Posterior vena cava (tissue), 2 donors: ENCODE measurements at places on chromosomes 3 and 15. TPM values are rescaled to one million over a fixed set of nuclear protein-coding genes. Genes with fewer than 3 reads are reported as not detected.
A peak's percentile ranks its signal among the peaks of the same experiment; 100 is the strongest.

- no peak for DNase-seq
Measured at GRCh38 chr3:151568184-151568583, 107.3 kb upstream of the IGSF10 start.

- DNase-seq: no peak
Measured at GRCh38 chr3:110804856-110805255, 266.8 kb upstream of the NECTIN3 start.

DNA sequence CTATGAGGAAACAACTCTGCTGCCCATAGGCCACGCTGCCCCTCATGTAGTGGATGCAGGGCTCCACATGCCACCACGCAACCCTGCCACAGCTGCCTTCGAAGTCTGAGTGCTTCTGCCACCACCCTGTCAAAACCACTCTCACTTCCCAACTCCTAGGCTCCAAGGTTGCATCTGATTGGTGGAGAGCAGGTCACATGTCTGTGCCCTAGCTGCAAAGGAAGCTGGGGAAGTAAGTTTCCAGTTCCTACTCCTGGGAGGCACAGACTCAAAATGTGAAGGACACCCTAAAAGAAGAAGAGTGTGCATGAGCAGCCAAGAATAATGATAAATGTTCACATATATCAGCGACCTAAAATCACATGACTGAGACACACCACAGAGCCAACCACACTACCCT, 31.9 kb upstream of the TICRR start:
- peak; percentile 49 for DNase-seq

- DNase-seq: no peak
Measured at GRCh38 chr3:179852142-179852905, 184.4 kb downstream of the PEX5L start.

DNA sequence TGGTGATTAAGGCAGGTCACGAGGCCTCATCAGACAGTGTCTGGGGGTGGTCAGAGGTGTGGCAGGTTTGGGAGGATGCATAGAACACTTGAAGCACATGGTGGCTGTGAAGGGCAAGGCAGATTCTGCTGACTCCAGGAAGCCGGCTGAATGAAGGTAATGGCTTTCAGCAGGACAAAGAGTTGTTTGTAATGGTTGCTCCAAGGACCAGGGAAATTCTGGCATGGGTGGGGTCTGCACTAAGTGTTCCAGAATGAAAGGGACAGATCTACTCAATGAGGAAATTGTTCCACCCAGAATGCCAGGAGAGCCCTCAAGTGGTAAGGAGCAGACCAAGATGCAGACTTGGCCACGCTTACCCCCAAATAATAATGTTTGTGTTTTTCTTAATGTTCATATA, 70.7 kb upstream of the ACAD9 start:
- no peak for DNase-seq

- DNase-seq: no peak
Measured at GRCh38 chr15:25894371-25894902, 31.3 kb upstream of the ATP10A start.

DNA sequence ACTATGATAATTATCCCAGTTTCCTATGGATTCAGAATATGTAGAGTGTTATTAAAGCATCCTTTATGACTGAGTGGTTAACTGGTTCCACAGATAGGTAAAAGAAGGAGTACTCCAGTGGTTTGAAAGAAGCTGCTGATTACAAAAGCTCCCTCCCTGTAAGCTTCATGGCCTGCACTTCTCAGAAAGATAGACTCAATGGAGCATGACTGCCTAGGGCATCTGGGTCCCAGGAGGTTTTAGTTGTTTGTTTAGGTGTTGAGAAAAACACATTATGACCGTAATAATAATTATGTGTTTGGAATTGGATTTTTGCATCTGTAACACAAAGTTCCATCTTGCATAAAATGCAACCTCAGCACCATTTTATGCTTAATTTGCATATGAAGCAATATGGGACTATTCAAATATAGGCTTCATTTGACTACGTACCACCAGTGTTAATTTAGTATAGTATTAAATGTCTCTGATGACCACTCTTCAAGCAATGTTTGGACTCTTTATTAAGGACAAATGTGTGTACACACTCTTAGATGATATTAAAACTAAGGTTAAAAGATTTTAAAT, 121.1 kb downstream of the ROBO2 start:
- no peak for DNase-seq

DNA sequence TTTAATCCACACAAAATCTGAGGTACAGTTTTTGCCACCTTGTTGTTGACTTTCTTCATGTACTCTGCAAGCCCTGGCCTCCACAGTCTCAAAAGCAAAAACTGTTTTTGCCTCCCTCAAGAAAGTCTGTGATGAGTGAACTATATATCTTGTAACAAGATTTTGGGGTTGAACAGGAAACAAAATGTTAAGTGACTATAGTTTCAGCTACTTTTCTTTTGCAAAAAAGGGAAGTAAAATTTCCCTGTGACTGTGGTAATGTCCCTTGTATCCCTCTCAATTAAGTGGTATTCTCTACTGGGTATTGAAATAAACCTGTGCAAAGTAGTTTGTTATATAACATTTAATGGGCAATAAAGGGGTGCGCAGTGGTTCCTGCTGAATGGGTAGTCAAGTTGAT, 21.3 kb upstream of the SCAANT1 start:
- DNase-seq: no peak

DNA sequence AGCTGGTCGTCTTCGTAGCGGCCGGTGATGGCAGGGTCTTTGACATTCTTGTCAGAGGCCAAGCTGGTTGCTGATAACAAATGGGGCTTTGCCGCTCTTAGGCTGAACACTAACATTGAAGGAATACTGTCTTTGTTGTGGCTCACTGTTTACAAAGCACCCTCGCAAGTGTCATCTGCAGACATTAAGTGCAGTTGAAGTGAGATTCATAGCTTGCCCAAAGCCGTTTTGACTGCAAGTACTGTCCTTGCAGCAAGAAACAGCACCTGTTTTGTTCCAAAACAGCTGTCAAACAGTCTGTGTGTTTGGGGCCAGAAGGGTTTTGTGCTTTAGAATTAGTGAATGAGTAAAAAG, 568 bp downstream of the SENP2 start:
- DNase-seq: no peak

GRCh38 chr3:150996731-150997130, 24.2 kb upstream of the CLRN1 start:
- DNase-seq: no peak

The SLC24A5 gene
- not detected for total RNA-seq

The DZIP1L gene
- 10.9 TPM for total RNA-seq

The SOX14 gene
- not detected for total RNA-seq

The SMCO1 gene
- total RNA-seq: not detected
